A549 (cell line): ENCODE measurements at places on chromosomes 6 and 20. TPM values are rescaled to one million over a fixed set of nuclear protein-coding genes. Genes with fewer than 3 reads are reported as not detected.

SOBP gene
- 0.51 to 0.54 TPM (median 0.53 TPM) in 3 replicates for polyA plus RNA-seq

ATP6V1G2 gene
- 0.57 to 0.75 TPM (median 0.64 TPM) in 3 replicates for polyA plus RNA-seq

GRCh38 chr20:8568075-8568474, 436.0 kb downstream of the PLCB1 start:
- no peak for DNase-seq

GRCh38 chr6:169098116-169098515, 155.5 kb downstream of the THBS2 start:
- DNase-seq = no peak

DNA sequence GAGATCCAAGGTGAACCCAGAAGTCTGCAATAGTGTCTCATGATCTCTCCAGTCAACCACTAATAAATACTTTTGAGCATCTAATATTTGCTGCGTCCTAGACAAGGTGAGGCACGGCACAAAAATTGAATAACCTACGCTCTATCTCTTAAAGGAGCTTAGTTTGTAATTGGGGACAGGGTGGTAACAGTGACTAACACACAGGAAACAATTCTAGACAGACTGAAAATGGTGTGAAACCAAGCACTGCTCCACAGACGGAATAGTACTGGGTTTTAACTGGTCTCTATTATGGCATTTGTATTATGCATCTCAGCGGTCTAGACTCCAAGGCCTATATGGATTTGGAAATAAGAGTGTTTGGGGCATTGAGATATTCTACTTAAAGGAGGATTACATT, 120.1 kb downstream of the CLIC5 start:
- no peak for DNase-seq

- peak; percentile 33 for DNase-seq
Measured at GRCh38 chr6:47780510-47781356, 1.1 kb upstream of the OPN5 start.

- no peak for DNase-seq
Measured at GRCh38 chr6:168103050-168103830, 24.2 kb upstream of the FRMD1 start.

GRCh38 chr6:15331143-15331542, 85.3 kb downstream of the JARID2 start:
- DNase-seq = no peak
